ENCODE measurements at places on chromosomes 4 and X.

- peak; percentile 71 for DNase-seq
These were observed 342.4 kb downstream of the BCOR start for GRCh38 chrX:39755143-39756032.

DNA sequence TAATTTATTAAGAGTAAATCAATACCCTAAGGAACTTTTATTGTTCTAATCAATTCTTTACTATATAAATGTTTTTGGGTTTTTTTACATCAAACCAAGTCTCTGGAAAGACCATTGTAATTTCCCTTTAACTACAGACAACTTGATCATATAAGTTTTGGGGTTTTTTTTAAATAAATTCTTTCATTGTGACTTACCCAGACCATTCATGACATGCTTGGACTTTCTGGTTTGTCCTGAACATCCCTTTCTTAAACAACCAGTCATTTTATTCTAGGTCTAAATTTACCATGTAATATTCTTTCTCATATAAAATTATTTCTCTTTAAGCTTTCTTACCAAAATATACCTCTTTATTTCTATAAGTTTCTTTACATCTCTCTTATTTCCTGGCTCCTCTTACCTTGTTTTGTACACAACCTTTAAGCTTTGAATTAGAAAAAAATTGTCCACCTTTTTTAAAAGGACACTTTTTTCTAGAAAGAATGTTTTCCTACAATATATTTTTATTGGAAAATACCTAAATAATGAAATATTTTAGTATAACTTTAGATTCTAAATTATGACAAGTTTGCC is 8.4 kb downstream of the CNGA1 start:
- no peak for DNase-seq

DNA sequence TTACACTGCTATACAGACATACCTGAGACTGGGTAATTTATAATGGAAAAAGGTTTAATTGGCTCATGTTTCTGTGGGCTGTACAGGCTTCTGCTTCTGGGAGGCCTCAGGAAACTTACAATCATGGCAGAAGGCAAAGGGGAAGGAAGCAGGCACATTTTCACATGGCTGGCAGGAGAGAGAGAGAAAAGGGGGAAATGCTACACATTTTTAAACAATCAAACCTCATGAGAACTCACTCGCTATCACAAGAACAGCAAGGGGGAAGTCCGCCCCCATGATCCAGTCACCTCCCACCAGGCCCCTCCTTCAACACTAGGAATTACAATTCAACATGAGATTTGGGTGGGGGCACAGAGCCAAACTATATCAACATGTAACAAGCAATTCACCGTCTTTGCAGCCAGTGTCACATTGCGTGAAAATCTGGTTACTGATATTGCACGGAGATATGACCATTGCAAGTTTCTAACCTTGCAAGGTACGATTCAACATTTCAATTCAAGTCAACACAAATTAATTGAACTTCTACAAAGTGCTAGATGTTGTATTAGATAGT is 61.7 kb upstream of the RELL1 start:
- DNase-seq = no peak

DNA sequence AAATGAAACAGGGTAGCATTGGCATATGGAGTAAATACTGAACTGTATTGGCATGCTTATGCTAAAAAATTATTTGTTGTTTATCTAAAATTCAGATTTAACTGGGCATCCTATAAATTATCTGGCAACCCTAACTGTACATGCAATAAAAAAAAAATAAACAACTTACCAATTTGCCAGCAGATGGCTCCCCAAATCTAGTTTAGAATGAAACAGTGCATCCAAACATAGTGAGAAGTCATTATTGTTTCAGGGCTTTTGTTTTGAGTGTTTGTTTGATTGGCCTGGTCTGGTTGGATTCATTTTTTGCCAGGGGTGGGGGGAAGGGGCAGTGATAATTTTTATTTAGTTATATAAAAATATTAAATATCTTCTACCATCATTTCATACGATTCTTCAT is 12.8 kb upstream of the NSUN7 start:
- peak; percentile 16 for DNase-seq

DNA sequence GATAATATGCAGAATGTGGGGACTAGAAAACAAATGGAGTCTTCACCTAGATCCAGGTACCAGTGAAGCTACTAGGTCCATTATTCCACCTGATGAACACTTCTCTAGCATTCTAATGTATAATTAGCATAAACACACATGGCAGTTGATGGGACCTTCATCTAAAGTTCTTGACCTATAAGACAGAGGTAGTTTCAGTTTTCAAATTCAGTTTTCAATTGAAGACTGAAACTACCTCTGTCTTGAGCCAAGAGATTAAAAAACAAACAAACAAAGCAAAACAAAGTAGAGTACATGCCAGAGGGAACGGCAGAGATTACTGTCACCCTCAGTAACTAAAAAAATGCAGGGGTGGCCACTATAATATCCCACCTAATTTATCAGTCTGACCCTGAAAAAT is 199.9 kb upstream of the NEIL3 start:
- DNase-seq = no peak

DNA sequence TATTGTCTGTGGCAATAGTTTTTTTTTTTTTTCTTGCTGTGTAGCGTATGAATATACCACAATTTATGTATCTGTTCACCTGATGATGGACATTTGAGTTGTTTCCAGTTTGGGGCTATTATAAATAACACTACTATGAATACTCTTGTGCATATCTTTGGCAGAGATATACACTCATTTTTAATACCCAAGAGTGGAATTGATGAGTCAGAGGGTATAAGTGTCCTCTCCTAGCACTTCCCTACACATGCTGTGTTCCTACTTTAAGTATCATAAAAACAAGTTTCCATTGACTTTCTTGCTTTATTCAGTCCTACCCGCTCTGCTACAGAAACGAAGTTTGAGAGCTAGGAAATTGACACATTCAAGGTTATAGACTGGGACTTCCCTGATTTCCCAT is 39.8 kb downstream of the XIAP start:
- DNase-seq = no peak

- DNase-seq = no peak
These were observed 138.8 kb downstream of the NDST3 start for GRCh38 chr4:118173126-118173525.

GRCh38 chr4:124181039-124181438 is 531.5 kb downstream of the ANKRD50 start:
- no peak for DNase-seq

GRCh38 chr4:118953276-118953675 is 64.6 kb downstream of the SYNPO2 start:
- DNase-seq = no peak

- no peak for DNase-seq
These were observed 54.0 kb upstream of the AMELX start for GRCh38 chrX:11239230-11239629.

DNA sequence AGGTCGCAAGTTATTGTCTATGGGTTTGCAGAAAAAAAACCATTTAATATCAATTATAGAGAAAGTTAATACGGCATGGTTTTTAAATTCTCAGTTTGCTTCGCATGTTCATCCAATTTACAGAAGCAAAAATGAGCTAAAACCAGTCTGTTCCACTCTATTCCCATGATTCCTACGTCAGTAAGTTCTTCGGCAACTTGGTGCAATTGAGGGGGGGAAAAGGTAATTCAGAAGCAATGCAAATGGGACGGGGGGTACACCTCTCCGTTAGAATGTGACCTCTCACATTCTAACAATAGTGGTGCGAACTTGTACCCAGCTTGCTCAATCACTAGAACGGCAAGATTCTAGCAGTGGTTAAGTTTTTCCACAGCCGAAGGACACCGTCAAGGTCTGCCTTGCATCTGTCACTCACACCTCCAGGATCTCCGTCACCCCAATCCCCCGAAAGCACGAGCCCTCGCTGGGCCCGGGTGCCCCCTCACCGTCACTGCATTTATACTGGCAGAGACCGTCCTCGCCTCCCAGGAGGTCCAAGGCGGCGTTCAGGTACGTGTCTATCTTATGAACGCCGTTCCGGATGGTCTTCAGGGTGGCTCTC is 653 bp downstream of the PLA2G12A start:
- no peak for DNase-seq

DNA sequence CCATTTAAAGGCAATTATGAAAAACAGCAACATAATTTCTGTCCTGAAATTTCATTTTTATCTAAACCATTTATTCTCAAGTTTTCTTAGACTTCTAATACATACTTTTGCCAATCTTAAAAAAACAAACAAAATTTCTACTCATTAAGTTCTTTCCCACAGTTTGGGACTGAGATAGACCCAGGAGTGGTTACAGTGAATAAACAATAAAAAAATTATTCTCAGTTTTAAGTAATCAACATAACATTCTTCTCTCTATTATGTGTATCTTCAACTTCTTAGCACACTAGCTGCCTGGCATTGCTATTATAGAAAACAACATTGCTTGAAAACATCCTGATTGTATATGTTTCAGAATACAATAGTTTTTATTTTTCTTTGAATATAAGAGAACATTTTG is 532.8 kb downstream of the IL15 start:
- DNase-seq = no peak

DNA sequence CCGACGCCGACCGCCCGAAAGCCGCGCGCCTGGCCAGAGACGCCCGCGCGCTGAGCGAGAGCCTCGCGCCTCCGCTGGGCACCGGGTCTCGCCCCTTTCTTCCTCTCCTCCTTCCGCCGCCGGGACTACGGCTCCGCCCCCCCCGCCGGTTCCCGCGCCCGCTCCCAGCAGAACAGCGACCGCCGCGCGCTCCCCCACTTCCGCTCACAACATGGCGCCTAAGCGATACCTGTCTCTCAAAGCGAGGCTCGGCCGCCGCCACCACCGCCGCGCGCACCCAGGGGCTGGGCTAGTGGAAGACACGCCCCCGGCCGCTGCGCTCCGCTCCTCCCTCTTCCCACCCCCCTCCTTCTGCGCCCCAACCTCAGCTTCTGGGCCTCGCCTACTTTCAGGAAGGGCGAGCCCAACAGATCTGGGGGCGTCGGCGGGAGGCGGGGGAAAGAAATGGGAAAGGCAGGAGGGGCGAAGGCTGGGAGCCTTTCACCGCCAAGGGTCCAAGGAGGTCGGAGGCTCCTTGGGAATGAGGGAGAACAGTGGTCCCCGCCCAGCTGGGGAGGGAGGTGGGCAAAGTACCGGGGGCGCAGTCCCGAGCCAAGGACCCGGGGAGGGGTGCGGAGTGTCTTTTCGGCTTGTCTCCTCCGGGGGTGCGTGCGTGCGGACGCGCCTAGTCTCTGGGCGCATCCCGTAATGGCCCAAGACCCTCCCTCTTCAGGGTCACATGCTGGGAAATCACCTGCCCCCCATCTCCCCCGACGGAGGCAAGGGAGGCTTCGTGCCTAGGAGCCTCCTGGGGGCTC is at the start of gene RPS6KA3:
RPS6KA3 (minus strand) TSS at position 100 of the 797 bp plus-strand sequence. CDS start 277 bp downstream, outside the sequence.
- peak; percentile 91 for DNase-seq

Data from retina (tissue), 1 donor.